Myometrial cell (primary cell): ENCODE measurements at places on chromosomes 7 and 10. TPM values are rescaled to one million over a fixed set of nuclear protein-coding genes. Genes with fewer than 3 reads are reported as not detected.

The GPC2 gene
- total RNA-seq: 0.18 and 0.29 TPM in 2 replicates

The ZNF33A gene
- total RNA-seq: 0.86 and 8.0 TPM in 2 replicates

The WNT2 gene
- 1.2 and 2.7 TPM in 2 replicates for total RNA-seq

The EPDR1 gene
- total RNA-seq: 6.2 and 7.5 TPM in 2 replicates

The PITX3 gene
- not detected in 2 replicates for total RNA-seq

The NXPH1 gene
- not detected in 2 replicates for total RNA-seq

The TRPV6 gene
- not detected in 2 replicates for total RNA-seq

The CPA4 gene
- total RNA-seq: 7.5 and 13.1 TPM in 2 replicates

The LIPJ gene
- total RNA-seq: under 0.01 TPM in 1 of 2 replicates, not detected in the other

The TLX1 gene
- total RNA-seq: not detected in 2 replicates

The EGR2 gene
- not detected in 2 replicates for total RNA-seq

The HABP2 gene
- not detected in 2 replicates for total RNA-seq

The JAKMIP3 gene
- total RNA-seq: 0.35 TPM in 1 of 2 replicates, not detected in the other

The SFTPA1 gene
- not detected in 2 replicates for total RNA-seq

The FOXL3 gene
- not detected in 2 replicates for total RNA-seq

The ADIRF gene
- 35.6 and 35.7 TPM in 2 replicates for total RNA-seq

The STEAP1 gene
- 21.8 and 26.5 TPM in 2 replicates for total RNA-seq

The SPOCK2 gene
- total RNA-seq: under 0.01 TPM in 1 of 2 replicates, not detected in the other

The CALML3 gene
- not detected in 2 replicates for total RNA-seq

The ECHDC3 gene
- total RNA-seq: 32.3 and 33.0 TPM in 2 replicates

The IDI2 gene
- total RNA-seq: not detected in 2 replicates

The PPP3CB gene
- total RNA-seq: 16.1 and 28.0 TPM in 2 replicates

The CLDN3 gene
- total RNA-seq: not detected in 2 replicates

The SNCG gene
- total RNA-seq: 16.1 and 25.4 TPM in 2 replicates

The ASZ1 gene
- not detected in 2 replicates for total RNA-seq

The PHKG1 gene
- 0.29 TPM in 1 of 2 replicates, not detected in the other for total RNA-seq

The AIFM2 gene
- 6.6 and 8.2 TPM in 2 replicates for total RNA-seq

The TFEC gene
- not detected in 2 replicates for total RNA-seq

The CNPY1 gene
- not detected in 2 replicates for total RNA-seq

The LDB3 gene
- total RNA-seq: not detected in 2 replicates

The DPCD gene
- total RNA-seq: 85.2 and 98.0 TPM in 2 replicates

The AEBP1 gene
- 90.4 and 91.4 TPM in 2 replicates for total RNA-seq

The CTNNA3 gene
- not detected in 2 replicates for total RNA-seq

The CCDC126 gene
- 2.7 and 5.2 TPM in 2 replicates for total RNA-seq

The TBXAS1 gene
- 3.5 and 11.5 TPM in 2 replicates for total RNA-seq

The ZPBP gene
- not detected in 2 replicates for total RNA-seq

The GNG11 gene
- 59.0 and 69.8 TPM in 2 replicates for total RNA-seq

The TBL2 gene
- 82.7 and 110 TPM in 2 replicates for total RNA-seq

The C10orf67 gene
- 0.29 and 0.53 TPM in 2 replicates for total RNA-seq

The SPDYE3 gene
- total RNA-seq: not detected in 2 replicates

The AFAP1L2 gene
- 2.3 and 6.3 TPM in 2 replicates for total RNA-seq

The SBDS gene
- total RNA-seq: 73.8 and 95.9 TPM in 2 replicates

The RNF32 gene
- 0.29 and 2.8 TPM in 2 replicates for total RNA-seq

The NPY4R2 gene
- not detected in 2 replicates for total RNA-seq

The FXYD4 gene
- total RNA-seq: not detected in 2 replicates

The NEBL gene
- total RNA-seq: 3.7 and 4.3 TPM in 2 replicates

The CDC14C gene
- not detected in 2 replicates for total RNA-seq

The PIK3AP1 gene
- 0.29 TPM in 1 of 2 replicates, not detected in the other for total RNA-seq

The SCIN gene
- not detected in 2 replicates for total RNA-seq

The NRG3 gene
- total RNA-seq: not detected in 2 replicates

The ASB10 gene
- total RNA-seq: not detected in 2 replicates

The SLC39A12 gene
- total RNA-seq: not detected in 2 replicates

The STEAP4 gene
- total RNA-seq: under 0.01 TPM in 1 of 2 replicates, not detected in the other

The PRPS1L1 gene
- not detected in 2 replicates for total RNA-seq

The TMEM184A gene
- 0.18 TPM in 1 of 2 replicates, not detected in the other for total RNA-seq

The AKR1C2 gene
- 4.6 and 5.0 TPM in 2 replicates for total RNA-seq
